Dermis microvascular lymphatic vessel endothelial cell (primary cell): ENCODE measurements at places on chromosomes 16 and 17. TPM values are rescaled to one million over a fixed set of nuclear protein-coding genes. Genes with fewer than 3 reads are reported as not detected.

The TBC1D3C gene
- not detected in 2 replicates for total RNA-seq

GRCh38 chr17:20995873-20996723, 46.7 kb downstream of the USP22 start:
- DNase-seq: no peak

DNA sequence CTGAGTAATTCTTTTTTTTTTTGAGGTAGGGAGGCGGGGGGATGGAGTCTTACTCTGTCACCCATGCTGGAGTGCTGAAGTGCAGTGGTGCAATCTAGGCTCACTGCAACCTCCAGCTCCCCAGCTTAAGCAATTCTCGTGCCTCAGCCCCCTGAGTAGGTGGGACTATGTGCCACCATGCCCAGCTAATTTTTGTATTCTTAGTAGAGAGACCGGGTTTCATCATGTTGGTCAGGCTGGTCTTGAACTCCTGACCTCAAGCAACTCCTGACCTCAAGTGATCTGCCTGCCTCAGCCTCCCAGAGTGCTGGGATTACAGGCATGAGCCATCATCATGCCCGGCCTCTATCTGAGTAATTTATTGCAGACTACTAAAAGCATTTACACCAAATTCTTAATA, 19.4 kb downstream of the KPNB1 start:
- DNase-seq: no peak

The ITGB4 gene
- total RNA-seq: 16.9 and 37.6 TPM in 2 replicates
